ENCODE measurements at places on chromosomes 1 and 21.

DNA sequence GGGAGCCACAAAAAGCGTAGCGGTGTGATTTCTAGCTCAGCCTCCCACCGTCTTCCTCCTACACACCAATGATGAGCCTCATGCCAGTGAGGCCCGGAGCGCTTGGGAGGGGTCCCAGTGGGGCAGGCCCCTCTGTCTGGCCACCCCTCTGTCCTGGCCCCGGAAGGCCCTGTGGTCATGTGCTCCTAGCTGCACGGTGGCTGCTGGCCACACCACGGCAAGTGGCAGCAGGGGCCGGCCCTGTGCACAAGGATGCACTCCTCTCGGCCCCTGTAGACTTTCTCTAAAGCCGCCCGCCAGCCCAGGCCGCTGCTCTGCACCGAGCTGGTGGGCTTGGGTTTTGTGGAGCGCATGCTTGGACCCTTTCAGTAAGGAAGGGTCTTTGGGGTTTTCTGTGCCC, 53.6 kb downstream of the KCNAB2 start:
- no peak overlapping the region for H3K27ac ChIP-seq
- H3K36me3 ChIP-seq: no peaks in the 10 kb centered on the region
- H3K27me3 ChIP-seq: no peaks in the 10 kb centered on the region
- DNase-seq: no peak
- H3K4me1 ChIP-seq: peaks cover 25% of the 10 kb centered on the region

- no peaks in the 10 kb centered on the region for H3K27me3 ChIP-seq
- H3K4me1 ChIP-seq: peaks cover 39% of the 10 kb centered on the region
- H3K36me3 ChIP-seq: no peaks in the 10 kb centered on the region
- peak overlapping the region; percentile 84 for H3K4me3 ChIP-seq
Observed at GRCh38 chr1:51238034-51238403, 1.9 kb downstream of the RNF11 start.

DNA sequence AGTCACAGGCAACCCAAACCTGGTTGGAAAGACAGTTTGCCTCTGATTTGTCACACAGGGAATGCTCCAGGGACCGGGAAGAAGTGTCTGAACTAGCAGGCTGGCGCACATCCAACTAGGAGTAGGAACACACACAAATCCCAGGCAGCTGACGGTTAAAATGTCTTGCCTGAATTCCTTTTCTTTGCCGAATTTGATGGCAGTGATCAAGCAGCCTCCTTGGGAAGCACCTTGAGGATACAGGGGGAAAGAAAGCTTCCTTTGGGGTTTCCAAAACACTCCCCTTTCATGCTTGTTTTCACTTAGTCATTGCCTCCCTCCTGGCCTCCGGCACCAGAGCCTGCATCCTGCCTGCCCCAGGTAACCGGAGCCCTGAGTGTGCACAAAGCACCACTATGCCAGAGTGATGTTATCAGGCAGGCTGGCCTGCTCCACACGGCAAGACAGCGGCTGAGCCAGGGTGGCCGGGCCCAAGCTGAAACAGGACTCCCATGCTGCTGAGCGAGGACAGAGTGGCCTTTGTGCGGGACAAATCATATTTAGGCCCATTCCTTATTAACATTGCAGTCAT, 193.8 kb downstream of the LMX1A start:
- H3K27me3 ChIP-seq: peaks cover 4% of the 10 kb centered on the region
- H3K4me1 ChIP-seq: peaks cover 6% of the 10 kb centered on the region
- H3K36me3 ChIP-seq: no peaks in the 10 kb centered on the region
- DNase-seq: peak; percentile 15
- H3K27ac ChIP-seq: no peak overlapping the region

GRCh38 chr1:54517496-54517895, 30.5 kb upstream of the ACOT11 start:
- H3K4me3 ChIP-seq: no peak overlapping the region
- H3K27ac ChIP-seq: no peak overlapping the region
- H3K27me3 ChIP-seq: no peaks in the 10 kb centered on the region
- no peak for DNase-seq

DNA sequence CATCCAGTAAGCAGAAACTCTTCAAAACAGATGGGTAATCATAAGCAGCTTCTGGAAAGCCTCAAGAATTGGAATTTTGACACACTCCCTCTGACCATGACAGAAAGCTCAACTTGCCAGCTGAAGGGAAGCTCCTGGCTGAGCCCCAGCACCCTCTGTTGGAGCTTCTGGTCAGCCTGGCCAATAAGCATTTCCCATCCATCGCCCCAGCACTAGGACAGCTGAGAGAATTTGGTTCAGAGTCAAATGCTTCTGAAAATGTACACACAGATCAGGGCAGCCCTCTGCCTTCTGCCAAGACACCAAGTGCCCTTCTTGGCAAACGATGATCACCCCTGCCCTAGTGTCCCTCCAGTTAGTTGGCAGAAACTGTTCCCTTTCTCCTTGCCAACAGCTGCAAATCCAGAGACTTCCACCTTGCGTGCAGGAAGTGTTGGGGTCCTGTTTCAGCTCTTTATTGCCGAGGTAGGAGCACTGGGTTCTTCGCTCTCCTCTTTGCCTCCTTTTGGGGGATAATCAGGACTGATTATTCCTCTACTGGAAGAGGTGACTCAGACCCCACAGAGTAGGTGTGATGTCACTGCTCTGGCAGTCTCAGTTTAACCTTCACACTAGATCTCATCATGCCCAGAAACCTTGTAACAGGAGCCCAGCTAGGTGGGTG, 11.9 kb downstream of the PIGV start:
- peaks cover 7% of the 10 kb centered on the region for H3K4me1 ChIP-seq
- H3K4me3 ChIP-seq: no peak overlapping the region

DNA sequence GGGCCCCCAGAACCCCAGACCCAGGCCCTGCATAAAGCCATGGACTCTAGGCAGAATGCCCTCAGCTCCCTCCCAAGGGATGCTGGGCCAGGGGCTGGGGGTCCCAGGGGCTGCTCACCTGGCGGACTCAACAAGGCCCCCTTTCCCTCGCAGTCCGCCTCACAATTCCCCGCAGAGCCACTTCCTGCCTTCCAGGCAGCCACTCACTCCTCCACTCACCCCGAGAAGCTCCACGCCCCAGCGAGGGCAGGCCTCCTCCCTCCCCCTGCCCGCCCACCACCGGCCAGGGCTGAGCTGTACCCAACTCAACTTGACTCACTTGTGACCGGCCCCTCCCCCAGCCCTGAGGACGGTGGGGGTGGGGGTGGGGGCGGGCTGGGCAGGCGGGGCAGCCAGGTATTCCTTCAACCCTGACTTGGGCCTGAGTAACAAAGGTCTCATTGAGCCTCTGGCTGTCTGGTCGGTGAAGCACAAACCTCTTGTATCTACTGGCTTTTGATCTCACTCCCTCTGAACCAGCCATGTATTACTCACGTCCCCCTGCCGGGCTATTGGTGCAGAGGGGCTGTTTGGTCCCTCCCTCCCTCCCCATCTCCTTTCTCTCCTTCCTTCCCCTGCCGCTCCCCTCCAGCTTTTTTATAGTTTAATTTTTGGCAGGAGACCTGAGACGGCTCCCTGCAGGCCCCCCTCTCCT, 5.9 kb downstream of the BLACAT1 start:
- H3K27me3 ChIP-seq: no peaks in the 10 kb centered on the region
- peaks cover 92% of the 10 kb centered on the region for H3K4me1 ChIP-seq
- peak overlapping the region; percentile 87 for H3K27ac ChIP-seq
- DNase-seq: peak; percentile 75

Measured in neural progenitor cell (in vitro differentiated cells).